ENCODE measurements at places on chromosomes 2 and 18. TPM values are rescaled to one million over a fixed set of nuclear protein-coding genes. Genes with fewer than 3 reads are reported as not detected.

Gene PAX8
- total RNA-seq: 0.43 TPM

GRCh38 chr2:66441581-66442320, 6.8 kb downstream of the MEIS1 start:
- H3K4me3 ChIP-seq: no peak overlapping the region
- peaks cover 63% of the 10 kb centered on the region for H3K27me3 ChIP-seq
- no peak overlapping the region for H3K27ac ChIP-seq

GRCh38 chr2:140929849-140930248, 1201.0 kb downstream of the LRP1B start:
- H3K27ac ChIP-seq: no peak overlapping the region
- no peaks in the 10 kb centered on the region for H3K4me1 ChIP-seq
- H3K4me3 ChIP-seq: no peak overlapping the region

DNA sequence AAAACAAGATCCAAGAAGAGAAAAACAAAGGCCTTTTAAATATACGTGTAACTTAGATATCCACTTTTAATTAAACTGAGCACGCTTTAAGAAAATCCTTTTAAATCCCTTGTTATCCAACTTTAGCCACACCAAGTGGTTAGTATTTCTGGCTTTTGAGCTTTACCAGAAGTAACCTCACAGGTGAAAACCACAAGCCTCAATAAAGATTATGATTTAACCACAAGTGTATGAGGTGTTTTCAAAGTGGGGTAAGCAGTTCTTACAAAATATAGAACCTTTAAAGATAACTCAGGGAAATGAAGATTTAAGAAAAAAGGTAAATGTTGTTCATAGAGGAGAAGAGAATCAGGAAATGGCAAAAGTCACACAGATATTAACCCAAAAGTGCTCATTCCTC, 58.4 kb upstream of the CDCA7 start:
- H3K4me1 ChIP-seq: no peaks in the 10 kb centered on the region
- no peaks in the 10 kb centered on the region for H3K27me3 ChIP-seq
- peaks cover 4% of the 10 kb centered on the region for H3K36me3 ChIP-seq
- H3K27ac ChIP-seq: no peak overlapping the region
- DNase-seq: no peak

- H3K4me1 ChIP-seq: peaks cover 45% of the 10 kb centered on the region
- H3K4me3 ChIP-seq: peak overlapping the region; percentile 81
Measured at GRCh38 chr2:19900931-19901441, 797 bp downstream of the TTC32 start.

GRCh38 chr18:78455386-78455785, 524.2 kb upstream of the SALL3 start:
- H3K4me3 ChIP-seq: no peak overlapping the region
- DNase-seq: no peak
- H3K27ac ChIP-seq: no peak overlapping the region

DNA sequence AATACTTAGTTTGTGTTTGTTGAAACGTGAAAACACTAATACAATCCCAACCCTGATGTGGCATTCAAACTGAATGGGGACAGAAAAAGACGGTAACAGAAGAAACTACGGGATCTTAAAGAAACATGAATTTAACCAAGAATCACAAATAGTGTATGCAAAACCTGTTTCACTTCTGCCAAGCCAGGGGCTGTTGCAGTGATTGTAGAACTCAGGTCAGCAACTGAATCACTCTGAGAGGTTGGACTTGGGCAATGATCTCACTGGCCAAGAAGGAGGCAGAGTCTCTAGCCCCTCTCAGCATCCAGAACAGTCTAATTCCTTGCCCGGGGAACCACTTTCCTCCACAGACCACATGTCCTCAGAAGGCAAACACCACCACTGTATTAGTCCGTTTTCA, 54.9 kb upstream of the CRIM1 start:
- no peaks in the 10 kb centered on the region for H3K27me3 ChIP-seq
- DNase-seq: no peak
- H3K4me1 ChIP-seq: peaks cover 2% of the 10 kb centered on the region
- H3K27ac ChIP-seq: no peak overlapping the region

GRCh38 chr18:40249390-40250080, 1705.5 kb upstream of the PIK3C3 start:
- no peaks in the 10 kb centered on the region for H3K4me1 ChIP-seq
- no peak overlapping the region for H3K27ac ChIP-seq
- H3K27me3 ChIP-seq: no peaks in the 10 kb centered on the region
- H3K4me3 ChIP-seq: no peak overlapping the region

DNA sequence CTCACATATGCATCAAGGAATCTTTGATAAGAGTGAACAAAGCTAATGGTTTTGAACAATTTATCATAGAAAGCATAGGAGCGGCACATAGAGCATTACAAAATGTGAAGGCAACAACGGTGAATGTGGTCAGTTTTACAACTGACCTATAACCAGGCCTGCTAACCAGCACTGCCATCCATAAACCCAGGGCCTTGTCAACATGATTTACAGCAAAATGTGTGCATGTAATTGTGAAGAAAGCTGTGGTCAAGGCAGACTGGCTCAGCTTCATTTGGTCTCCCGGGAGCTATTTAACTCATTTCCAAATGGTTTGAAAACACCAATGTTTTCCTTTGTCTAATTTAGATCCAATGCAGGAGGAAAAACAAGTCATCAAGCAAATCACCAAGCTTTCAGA, 119.8 kb downstream of the DHRS9 start:
- H3K4me1 ChIP-seq: no peaks in the 10 kb centered on the region
- no peak overlapping the region for H3K27ac ChIP-seq
- H3K36me3 ChIP-seq: no peaks in the 10 kb centered on the region
- peaks cover 21% of the 10 kb centered on the region for H3K27me3 ChIP-seq
- DNase-seq: no peak
- no peak overlapping the region for H3K4me3 ChIP-seq

Gene EFHD1
- total RNA-seq: 0.70 TPM

DNA sequence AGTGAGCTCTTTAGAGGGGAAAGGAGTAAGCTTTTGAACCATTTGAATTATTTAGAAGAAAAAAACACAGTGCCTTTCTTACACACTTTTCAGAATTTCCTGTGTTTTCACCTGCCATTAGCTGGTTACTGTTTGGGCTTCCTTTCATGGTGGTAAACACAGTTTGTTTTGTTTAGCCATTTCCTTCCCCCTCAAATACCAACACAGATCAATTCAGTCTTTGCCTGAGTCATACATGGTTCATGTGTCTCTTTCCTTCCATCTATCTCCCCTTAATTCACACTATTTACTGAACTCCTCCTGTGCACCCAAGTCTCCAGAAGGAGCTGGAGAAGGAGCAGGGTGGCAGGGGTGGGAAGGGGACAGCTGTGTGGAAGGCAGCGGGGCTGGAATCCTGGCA, 45.0 kb downstream of the TCF7L1 start:
- no peaks in the 10 kb centered on the region for H3K36me3 ChIP-seq
- H3K4me3 ChIP-seq: no peak overlapping the region
- H3K27ac ChIP-seq: no peak overlapping the region
- no peak for DNase-seq
- no peaks in the 10 kb centered on the region for H3K27me3 ChIP-seq

DNA sequence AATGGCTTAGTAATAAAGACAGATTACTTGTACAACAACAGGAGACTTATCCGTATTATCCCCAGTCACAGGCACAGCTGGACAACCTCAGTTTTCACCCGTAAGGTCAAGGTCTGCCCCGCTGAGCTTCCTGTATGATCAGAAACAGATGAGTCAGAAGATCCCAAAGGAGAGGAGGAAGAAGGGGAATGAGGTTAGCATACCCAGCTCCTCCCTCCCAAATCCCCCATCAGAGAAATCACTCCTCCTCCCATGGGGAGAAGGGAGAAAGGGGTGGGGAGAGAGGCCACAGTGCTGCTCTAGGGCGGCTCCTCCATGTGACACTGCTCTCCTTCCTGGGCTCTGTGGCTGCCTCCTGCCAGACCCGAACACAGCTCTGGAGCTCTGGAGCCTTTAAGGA, 53.8 kb upstream of the SPTBN1 start:
- H3K36me3 ChIP-seq: no peaks in the 10 kb centered on the region
- peaks cover 3% of the 10 kb centered on the region for H3K4me1 ChIP-seq
- no peak overlapping the region for H3K27ac ChIP-seq
- H3K4me3 ChIP-seq: no peak overlapping the region
- no peak for DNase-seq
- H3K27me3 ChIP-seq: no peaks in the 10 kb centered on the region

GRCh38 chr2:142750858-142751257, 126.6 kb upstream of the KYNU start:
- no peaks in the 10 kb centered on the region for H3K27me3 ChIP-seq
- no peak overlapping the region for H3K27ac ChIP-seq
- no peak overlapping the region for H3K4me3 ChIP-seq
- H3K4me1 ChIP-seq: no peaks in the 10 kb centered on the region
- DNase-seq: no peak

Gene RUFY4
- total RNA-seq: 0.76 TPM

Gene POTEC
- not detected for total RNA-seq

Gene RSAD2
- total RNA-seq: 2.8 TPM

Measured in activated CD8-positive, alpha-beta T cell treated with anti-CD3 and anti-CD28 coated beads for 36 hours (primary cell).